ENCODE measurements at places on chromosomes 7 and 10. TPM values are rescaled to one million over a fixed set of nuclear protein-coding genes. Genes with fewer than 3 reads are reported as not detected.
A peak's percentile ranks its signal among the peaks of the same experiment; 100 is the strongest.

The DEPP1 gene
- polyA plus RNA-seq = 11.9 TPM

The SEMA3A gene
- polyA plus RNA-seq = 12.2 TPM

The ENTPD1 gene
- 0.20 TPM for polyA plus RNA-seq

The RINT1 gene
- 19.8 TPM for polyA plus RNA-seq

The SYT15 gene
- 2.3 TPM for polyA plus RNA-seq

The SSC4D gene
- 0.92 TPM for polyA plus RNA-seq

The CDCA7L gene
- polyA plus RNA-seq = 41.4 TPM

The PLPP4 gene
- 35.4 TPM for polyA plus RNA-seq

The ANKRD7 gene
- polyA plus RNA-seq = not detected

The PDCD11 gene
- 15.1 TPM for polyA plus RNA-seq

The AMPH gene
- polyA plus RNA-seq = 1.6 TPM

The KEL gene
- polyA plus RNA-seq = 0.31 TPM

The NODAL gene
- not detected for polyA plus RNA-seq

GRCh38 chr10:76150876-76151288 lies 719.5 kb downstream of the LRMDA start:
- no peak for DNase-seq

DNA sequence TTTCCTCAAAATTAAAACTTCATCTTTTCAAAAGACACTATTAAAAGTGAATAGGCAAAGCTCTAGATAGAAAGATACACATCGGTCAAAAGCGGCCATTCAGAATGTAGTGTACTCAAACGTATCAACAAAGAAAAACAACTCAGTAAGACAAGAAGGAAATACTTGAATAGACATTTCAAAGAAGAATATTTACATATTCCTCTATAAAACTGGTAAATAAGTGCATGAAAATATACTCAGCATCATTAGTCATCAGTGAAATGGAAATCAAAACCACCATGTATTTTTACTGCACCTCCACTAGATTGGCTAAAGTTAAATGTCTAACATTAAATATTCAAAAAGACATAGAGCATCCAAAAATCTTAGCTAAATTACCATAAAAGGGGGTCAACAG lies 551.1 kb upstream of the SORCS1 start:
- DNase-seq = no peak

DNA sequence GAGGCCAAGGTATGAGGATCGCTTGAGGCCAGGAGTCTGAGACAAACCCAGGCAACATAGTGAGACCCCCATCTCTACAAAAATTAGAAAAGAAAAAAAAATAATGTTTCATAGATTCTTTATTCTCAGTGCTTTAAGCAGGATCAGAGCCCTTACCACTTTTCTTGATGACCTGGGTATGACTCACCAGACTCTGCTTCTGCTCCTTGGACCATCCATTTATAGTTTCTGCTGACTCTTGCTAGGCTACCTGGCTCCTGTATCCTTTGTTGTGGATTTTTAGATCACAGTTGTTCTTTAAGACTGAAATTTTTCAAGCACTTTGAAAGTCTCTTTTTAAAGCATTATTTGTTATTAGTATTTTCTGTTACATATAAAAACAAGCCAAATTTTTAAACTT lies 411.1 kb downstream of the GFRA1 start:
- no peak for DNase-seq

GRCh38 chr7:44223362-44224079 lies 22.7 kb downstream of the YKT6 start:
- DNase-seq = no peak

GRCh38 chr10:78229489-78229888 lies 195.8 kb downstream of the RPS24 start:
- DNase-seq = no peak

- no peak for DNase-seq
These were observed 16.5 kb downstream of the SLK start for GRCh38 chr10:103983367-103983911.

- DNase-seq = no peak
These were observed 228.6 kb downstream of the ELFN1 start for GRCh38 chr7:1898628-1899185.

DNA sequence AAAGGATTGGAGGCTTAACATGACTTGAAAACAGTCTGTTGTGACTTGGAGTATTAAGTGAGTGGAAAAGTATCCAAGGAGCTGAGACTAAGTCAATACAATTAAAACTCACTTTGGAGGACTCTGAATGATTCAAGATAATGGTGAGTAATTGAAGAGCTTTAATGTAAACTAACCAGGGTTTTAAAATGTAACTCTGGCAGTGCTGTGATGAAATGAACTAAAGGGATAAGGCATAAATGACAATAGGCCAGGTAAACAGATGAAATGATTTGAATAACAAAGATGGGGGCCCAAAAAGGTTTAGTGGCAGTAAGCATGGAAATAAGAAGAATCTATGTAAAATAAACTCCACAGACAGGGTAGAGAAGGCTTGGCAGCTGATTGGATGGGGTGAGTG lies 316.5 kb upstream of the CACNA2D1 start:
- no peak for DNase-seq

DNA sequence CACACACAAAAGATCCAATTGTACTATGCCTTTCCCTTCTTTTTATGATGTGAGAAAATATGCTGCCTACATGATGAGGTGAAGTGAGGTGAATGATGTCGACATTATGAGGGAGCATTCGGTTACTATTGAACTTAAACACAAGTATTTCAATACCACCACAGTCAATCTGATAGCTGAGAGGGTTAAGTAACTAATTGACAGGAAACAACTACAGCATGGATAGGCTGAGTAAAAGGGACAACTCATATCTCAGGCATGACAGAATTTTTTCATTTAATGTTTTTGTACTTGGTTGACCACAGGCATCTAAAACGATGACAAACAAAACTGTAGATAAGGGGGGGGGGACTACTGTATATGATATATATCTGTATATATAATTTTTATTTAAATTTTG lies 488.9 kb downstream of the SH2D4B start:
- DNase-seq = no peak

- DNase-seq = no peak
These were observed 4.1 kb downstream of the COA1 start for GRCh38 chr7:43725251-43725650.

DNA sequence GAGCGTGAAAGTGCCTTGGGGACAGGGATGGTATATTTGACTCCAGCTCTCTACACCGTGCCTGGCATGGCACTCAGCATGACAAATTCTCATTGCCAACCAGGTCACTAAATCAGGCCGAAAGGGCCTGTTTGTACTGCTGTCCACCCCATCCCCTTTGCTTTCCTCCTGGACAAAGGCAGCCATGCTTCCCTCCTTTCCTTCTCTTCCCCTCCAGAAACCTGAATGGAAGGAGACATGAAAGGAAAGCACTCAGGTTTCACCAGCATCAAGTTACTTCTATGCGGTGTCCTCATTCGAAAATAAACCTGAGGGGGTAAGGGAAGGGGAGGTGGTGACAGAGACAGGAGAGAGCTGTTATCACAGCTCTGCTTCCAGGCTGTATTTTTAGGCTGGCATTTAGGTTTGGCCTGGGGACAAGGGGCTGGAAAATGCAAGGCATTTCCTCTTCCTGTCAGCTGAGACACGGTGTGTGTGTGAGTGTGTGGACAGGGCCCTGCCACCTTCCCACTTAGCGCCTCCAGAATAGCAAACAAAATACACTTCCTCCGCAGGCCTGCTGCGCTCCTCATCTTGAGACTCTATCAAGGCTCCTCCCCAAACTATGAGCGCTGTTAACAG lies 79.9 kb upstream of the COL13A1 start:
- no peak for DNase-seq

DNA sequence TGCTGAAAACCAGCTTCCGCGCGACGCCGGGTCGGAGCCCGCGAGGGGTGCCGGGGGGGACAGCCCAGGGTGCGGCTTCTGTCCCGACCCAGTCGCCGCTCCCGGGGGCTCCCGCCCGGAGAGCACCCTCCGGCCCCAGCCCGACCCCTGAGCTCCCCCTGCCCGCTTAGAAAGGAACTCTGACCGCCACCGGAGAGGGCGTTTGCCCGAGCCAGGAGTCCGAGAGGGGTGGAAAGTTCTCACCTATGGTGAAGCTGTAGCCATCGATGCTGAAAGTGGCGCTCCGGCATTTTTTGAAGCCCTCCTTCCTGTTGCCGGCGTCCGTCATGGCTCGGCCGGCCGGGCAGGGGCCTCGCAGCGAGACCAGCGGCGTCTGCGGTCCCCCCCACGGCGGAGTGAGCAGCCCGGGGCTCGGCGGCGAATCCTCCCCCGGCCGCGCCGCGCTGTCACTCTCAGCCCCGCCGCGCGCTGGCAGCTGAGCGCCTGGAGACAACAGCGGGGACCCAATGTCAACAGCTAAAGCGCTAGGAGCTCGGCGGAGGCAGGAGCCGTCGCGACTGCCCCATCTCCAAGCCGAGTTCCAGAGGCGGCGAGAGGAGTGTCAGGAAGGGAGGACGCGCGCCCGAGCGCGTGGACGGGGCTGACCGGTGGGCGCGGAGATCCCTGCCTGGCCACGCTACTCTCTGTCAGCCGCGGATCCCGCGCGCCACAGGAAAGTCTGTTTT lies 191.6 kb downstream of the LSM5 start:
- no peak for DNase-seq

DNA sequence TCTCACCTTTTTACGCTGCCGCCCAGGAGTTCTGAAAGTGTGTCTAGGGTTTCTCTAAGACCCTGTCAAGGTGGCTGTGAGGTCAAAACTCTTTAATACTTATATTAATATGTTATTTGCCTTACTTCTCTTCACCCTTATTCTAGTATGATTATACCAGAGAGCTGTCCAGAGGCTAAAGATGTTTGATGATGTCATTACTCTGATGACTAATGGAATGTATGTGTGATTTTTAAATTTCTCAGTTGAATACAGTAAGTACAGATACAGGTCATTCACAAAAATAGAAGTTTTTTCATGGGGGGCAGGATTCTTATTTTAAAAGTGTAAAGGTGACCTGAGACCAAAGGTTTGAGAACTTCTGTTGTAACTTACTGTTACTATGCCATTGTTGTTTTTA lies 150.6 kb upstream of the FOXP2 start:
- DNase-seq = no peak

GRCh38 chr10:72886621-72887020 lies 6.9 kb upstream of the OIT3 start:
- no peak for DNase-seq

DNA sequence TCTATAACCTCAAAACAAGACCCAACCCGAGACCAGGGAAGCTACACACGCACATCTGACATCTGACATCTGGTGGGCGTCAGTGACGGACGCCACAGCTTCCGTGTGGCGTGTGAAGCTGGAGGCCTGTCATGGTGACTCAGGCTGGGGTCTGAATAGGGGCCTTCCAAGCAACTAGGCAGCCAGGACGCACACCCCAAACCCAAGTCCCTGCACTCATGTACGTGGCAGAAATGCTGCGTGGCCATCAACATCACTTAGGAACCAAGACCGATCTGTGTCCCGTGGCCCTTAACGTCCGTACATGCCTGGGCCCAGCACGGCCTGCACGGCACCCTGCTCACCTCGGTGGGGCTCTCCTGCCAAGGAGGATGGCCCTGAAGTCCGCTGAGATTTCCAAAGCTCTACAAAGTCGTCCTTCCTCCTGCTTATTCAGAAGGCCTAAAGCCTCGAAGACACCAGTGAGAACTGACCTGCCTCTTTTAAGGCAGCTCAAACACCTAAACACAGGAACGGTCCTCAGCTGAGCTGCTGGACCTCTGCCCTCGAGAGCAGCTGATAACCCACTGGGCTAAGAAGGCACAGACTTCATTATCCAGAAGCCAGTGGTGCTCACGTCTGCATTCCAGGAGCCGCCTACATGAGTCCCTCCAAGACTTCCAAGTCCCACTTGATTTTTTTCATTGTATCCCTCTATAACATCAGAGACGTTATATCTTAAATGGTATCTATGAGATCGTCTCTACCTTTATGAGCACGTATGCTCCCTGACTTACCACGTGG lies 82.5 kb downstream of the DIP2C start:
- no peak for DNase-seq

- no peak for DNase-seq
These were observed 128.3 kb upstream of the COBL start for GRCh38 chr7:51444936-51445335.

- DNase-seq = no peak
These were observed 105.4 kb upstream of the RHOBTB1 start for GRCh38 chr10:61049386-61049785.

- DNase-seq = no peak
These were observed 20.7 kb downstream of the TSPAN13 start for GRCh38 chr7:16774294-16774693.

- DNase-seq = peak; percentile 54
These were observed 24.4 kb downstream of the GSDME start for GRCh38 chr7:24732646-24733413.

DNA sequence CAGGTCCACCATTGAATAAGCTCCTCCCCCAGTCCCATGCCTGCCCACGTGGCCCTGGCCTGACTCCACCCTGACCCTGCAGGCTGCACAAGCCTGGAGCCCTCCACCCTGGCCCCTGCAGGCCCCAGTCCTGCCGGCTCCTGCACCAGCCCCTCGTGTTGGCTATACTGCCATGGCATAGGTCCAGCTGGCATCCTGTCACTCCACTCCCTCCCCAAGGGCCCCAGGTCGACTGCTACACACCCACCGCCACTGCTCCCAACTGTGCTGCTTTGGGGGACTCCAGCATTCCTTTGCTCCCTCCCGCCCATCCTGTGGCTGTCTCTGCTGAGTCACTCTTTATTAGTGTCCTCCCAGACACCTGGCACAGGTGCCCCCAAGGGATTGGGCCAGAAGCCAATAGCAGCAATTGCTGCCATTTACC lies 32.4 kb upstream of the HSPA12A start:
- DNase-seq = no peak

DNA sequence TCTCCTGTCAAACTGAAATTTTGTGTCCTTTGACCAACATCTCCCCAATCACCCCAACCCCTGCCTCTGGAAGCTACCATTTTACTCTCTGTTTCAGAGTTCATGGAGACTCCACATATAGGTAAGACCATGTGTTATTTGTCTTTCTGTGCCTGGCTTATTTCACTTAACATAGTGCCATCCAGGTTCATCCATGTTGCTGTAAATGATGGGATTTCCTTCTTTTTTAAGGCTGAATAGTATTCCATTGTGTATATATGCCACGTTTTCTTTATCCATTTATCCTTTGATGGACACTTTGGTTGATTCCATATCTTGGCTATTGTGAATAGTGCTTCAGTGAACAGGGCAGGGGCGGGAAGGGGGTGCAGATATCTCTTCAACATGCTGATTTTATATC lies 18.0 kb upstream of the FBXW4 start:
- DNase-seq = no peak

- no peak for DNase-seq
These were observed 242.8 kb downstream of the PTPRN2 start for GRCh38 chr7:158344706-158345300.

DNA sequence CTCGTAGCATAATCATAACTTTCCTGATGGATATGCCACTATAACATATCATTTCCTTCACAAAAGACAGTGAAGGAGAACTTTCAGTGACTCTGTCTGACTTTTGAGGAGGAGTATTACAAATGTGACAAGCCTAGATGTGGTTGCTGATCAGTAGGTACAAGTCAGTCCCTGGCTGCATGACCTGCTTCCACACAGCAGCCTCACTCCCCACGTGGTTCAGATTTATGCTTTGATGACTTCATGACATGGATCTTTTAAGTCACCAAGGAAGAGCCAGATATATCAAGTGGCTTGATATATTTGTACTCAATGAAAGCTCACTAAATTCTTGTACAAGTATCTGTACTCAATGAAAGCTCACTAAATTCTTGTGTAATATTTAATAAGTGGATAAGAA lies 50.9 kb upstream of the MKLN1 start:
- no peak for DNase-seq

Measured in BJ (cell line).